ENCODE measurements at places on chromosomes 5 and 9.

DNA sequence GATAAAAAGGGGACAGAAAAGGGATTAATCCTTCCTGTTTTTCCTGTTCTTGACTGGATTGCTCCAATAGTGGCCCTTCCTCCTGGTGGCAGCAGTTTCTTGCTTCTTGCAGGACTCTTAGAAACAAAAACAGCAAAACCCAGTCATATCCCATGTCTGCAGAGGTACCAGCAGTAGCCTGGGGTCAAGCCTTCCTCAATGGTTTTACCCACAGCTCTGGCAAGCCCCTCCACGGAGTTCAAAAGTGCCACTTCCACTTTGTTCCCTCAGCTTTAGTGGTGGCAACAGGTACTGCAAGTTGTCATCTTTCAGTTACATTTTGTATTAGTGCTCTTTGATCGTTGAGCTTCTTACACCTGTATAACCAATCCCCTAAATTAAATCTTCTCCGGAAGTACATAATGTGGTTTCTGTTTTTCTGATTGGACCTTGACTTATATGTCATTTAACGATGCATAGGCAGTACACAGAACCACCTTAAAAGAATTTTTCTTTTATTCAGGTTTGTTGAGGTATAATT is 8.7 kb upstream of the RANBP6 start:
- no peak for DNase-seq

GRCh38 chr5:2986301-2986700 is 234.8 kb upstream of the IRX2 start:
- no peak for DNase-seq

DNA sequence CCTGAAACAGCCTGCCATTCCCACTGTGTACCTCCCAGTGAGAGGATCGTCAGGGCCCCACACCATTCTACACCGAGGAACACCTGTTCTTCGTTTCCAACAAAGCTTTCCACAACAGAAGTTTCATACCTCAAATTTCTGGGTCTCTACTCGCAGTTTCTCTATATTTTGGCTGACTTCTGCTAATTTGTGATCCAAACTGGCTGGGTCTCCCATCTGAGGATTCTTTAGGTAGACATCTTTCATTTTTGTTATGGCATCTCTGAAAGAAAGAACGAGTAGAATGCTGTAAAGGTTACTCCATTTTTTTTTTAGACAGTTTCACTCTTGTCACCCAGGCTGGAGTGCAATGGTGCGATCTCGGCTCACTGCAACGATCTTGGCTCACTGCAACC is 67.5 kb downstream of the USP20 start:
- no peak for DNase-seq

DNA sequence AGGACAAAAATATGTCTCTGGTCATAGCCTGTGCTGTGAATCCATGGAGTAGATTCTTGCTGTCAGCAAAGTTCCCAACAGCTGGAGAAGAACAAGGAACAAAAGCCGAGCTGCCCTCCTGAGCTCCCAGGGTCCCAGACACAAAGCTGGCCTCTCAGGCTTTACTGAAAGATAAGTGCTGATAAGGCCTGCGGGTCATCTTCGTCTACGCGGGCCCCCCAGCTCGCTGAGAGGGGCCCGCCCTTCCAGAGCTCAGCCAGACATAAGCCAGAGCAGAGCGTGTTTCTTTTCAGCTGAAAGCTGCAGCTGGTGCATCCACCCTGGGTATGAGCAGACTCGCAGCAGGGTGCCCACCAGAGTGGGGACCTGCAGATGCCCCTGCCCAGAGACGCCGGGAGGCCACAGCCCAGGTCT is 84.7 kb downstream of the HSD17B3 start:
- no peak for DNase-seq

- DNase-seq = no peak
Measured at GRCh38 chr5:172646716-172647285, 5.7 kb downstream of the NEURL1B start.

- DNase-seq = no peak
Measured at GRCh38 chr5:173762930-173763329, 125.2 kb upstream of the CPEB4 start.

DNA sequence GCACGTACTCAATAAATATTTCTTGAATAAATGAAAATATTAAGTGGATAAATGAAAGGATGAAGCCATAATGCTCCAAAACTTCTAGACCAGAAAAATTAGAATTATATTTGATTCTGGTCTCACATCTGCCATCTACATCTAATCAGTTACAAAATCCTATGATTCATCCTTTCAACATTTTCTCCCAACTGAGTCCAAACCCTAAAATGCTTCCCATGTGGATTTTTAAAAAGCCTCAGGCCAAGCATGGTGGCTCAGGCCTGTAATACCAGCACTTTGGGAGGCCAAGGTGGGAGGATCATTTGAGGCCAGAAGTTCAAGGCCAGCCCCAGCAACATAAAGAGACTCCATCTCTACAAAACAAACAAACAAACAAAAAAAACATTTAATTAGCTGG is 31.6 kb upstream of the FST start:
- no peak for DNase-seq

- DNase-seq = no peak
Measured at GRCh38 chr5:80653502-80653901, 950 bp upstream of the MSH3 start.

DNA sequence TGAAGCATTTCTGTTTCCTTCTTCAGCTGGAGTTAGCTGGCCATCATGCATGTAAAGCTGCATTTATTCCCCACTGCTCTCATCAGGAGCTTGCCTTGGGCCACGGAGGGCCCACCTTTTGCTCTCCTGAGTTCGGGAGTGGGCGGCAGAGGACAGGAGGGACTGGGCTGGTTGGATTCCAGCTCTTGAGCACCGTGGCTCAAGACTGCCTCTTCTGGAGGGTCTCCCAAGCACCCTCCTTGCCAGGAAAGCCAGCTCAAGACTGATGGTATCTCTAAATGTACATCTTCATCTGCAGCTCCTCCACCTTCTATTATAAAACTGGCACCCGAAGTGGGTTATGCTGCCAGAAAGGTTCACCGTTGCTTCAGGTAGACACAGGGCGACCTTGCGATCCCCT is 399.6 kb upstream of the IRX1 start:
- DNase-seq = no peak

GRCh38 chr5:31362529-31362900 is 169.0 kb downstream of the CDH6 start:
- DNase-seq = no peak

- no peak for DNase-seq
Measured at GRCh38 chr9:70438341-70438928, 24.0 kb upstream of the KLF9 start.
